SW 1271 (cell line): ENCODE measurements at places on chromosomes 7 and 10.

DNA sequence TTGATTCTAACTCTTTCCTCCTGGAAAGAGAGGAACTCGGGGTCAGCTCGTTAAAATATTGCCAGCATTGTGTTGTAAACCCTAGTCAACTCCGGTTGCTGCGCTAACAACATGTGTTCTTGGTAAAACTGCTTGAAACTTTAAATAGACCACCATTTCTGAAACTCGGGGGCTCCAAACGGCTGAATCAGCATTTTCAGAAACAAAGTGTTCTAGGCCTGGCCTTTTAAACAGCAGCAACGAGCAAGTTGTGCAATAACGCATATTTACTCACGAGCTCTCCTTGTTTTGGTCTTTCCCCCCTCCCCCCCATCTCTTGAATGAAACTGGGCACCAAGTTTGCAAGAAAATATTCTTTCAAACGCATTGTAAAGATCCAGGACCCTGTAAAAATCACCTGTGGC lies 9.2 kb upstream of the GRB10 start:
- DNase-seq = no peak

DNA sequence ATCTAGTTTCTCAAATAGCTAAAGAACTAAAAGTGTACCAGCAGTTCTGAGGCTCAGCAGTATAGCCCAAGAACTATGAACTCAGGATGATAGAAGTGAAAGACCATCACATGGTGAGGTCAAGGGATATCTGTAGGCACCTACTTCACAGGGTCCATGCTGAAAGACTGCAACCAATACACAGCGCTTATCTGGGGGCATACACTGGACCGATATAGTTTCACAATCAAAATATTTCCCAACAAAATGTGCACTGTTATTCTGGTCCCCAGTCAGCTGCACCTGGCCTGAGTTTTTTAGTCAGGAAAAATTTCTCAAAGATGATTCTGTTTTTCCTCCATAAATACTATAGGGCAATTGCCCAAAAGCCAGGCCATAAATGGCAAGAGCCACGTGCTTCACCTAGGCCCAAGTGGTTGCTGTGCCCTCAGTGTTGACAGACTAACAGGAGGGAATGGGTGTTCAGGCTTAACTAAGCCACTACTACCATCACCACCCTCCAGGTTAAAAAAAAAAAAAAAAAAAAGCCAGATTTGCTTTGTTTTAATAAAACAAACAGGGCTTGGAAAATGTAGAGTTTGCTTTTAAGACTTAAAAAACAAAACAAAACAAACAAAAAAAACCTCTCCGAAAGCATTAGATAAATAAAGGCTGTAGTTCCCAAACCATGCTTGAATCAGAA lies 58.5 kb downstream of the OGDH start:
- no peak for DNase-seq

DNA sequence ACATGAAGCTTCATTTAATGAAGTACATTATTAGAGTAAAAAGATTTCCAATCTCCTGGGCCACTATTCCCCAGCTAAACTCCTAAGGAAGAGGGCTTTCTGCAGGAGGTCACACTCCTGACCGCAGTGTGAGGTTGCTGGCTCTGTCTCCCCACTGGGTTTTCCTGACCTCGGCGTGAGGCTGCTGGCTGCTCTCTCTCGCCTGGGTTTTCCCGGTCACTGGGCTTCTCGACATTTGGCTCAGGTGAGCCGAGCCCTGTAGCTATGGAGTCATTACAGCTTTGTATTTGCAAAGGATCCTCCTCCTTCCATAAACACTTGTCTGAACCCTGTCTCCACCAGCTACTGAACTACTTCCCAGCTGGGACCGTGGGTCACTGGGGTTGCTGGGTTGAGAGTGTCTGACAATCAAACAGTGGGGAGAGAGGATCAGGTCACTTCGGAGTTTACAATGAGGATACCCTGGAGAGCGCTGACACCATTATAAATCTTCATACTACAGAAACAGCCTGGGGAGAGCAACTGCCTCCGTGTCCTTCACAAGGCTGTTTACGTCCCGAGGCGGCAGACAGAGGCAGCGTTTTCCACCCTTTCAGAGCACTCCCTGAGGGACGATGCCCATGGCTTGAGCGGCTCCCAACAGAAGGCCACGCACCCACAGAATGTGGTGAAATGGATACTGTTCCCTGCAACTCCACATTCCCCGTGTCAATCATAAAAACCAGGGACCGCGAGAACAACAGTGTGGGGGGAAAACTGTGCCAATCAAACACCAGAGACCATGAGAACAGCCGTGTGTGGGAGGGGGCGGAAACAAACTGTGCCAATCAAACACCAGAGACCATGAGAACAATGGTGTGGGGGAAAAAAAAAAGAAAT lies 226.2 kb downstream of the ZMYND11 start:
- DNase-seq = no peak

DNA sequence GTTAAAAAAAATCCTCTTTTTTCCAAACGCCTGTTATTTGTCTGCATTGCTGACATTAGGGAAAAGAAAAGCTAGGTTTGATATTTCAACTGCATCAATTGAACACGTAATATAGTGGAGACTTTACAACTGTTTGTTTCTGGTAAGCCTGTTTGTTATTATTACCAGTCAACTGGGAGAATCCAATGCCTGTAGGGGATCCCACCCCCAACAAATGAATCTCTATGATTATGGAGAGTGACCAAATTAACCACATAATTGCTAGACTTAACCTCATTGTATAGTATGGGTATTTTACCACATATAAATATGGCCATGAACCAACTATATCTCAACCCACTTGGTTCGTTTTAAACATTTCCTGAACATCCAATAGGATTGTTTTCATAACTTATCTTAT lies 216.1 kb downstream of the TWIST1 start:
- DNase-seq = no peak

GRCh38 chr10:111139567-111139966 lies 62.7 kb downstream of the ADRA2A start:
- DNase-seq = no peak

GRCh38 chr7:47605816-47606575 lies 24.1 kb upstream of the TNS3 start:
- DNase-seq = no peak

GRCh38 chr10:31353574-31353973 lies 34.6 kb downstream of the ZEB1 start:
- no peak for DNase-seq

GRCh38 chr7:117146511-117146910 lies 176.3 kb downstream of the WNT2 start:
- DNase-seq = no peak

- DNase-seq = no peak
These were observed 962.8 kb downstream of the DNAJB9 start for GRCh38 chr7:109532262-109532992.

DNA sequence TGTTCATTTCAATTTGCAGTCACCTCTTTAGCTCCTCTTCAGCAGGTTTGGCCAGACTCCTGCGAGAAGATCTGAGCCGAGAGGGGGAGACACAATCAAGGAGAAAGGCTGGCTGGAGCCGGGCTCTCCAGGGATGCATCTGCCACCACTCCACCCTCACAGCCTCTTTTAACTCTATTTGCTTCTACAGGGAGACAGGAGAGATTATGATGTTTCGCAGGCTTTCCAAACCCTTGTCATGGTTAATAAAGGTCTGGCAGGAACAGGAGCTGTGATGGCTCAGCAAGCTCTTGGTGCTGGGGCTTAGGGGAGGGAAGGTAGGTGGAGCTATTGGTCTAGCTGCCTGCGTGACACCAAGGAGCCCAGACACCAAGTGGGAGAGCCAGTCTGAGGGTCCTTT lies 448.1 kb upstream of the PODXL start:
- DNase-seq = no peak

DNA sequence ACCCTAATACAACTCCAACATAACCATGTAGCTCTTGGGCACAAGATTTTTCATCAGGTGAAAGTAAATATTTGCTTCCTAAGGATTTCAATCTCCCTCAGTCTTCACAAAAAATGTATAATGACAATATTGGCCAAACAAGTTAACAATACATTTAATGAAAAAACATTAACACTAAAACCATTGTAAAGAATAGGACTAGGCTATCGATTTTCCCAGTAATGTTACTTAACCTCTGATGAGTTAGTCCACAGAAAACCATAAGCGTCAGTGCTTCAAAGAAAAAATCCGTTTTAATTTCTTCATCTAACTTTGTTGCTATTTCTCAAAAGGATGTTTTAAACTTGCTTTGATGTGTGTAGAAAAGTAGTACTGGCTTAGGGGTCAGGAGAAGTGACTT lies 1.2 kb downstream of the ZNF33B start:
- DNase-seq = no peak

DNA sequence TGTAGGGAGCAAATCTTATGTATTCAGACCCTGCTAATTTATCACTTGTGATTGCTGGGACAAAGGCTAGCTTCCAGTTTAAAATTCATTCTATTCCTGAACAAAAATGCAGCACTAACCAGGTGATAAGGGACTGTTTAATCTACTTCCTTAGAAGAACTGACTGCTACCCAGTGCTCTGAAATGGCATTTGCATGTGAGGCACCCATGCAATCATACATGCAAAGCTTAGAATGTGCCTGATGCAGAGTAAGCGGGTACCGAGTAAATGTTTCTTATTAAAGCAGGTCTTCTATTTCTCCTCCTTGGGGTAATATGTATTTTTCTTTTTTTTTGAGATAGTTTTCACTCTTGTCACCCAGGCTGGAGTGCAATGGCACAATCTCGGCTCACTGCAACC lies 54.5 kb downstream of the NEURL1 start:
- no peak for DNase-seq

DNA sequence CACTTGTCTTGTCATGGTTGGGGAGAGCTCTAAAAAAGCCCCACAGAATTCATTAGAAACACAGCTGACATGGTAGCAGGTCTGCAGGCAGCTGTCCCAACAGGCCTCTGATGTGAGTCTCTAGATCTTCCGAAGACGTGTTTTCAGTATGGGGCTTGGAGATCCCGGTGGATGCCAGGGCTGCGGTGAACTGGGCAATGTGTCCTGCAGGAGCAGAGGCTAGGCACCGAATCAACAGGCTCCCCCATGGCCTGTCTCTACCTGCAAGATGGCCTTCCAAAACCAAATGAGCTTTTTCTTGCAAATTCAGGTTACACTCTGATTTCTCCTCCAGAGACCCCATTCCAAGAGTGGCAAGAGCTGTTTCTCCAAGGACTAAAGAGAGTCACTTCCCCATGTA lies 2.9 kb downstream of the CPXM2 start:
- no peak for DNase-seq

- DNase-seq = no peak
These were observed 5.2 kb upstream of the KIF5B start for GRCh38 chr10:32061440-32061839.

DNA sequence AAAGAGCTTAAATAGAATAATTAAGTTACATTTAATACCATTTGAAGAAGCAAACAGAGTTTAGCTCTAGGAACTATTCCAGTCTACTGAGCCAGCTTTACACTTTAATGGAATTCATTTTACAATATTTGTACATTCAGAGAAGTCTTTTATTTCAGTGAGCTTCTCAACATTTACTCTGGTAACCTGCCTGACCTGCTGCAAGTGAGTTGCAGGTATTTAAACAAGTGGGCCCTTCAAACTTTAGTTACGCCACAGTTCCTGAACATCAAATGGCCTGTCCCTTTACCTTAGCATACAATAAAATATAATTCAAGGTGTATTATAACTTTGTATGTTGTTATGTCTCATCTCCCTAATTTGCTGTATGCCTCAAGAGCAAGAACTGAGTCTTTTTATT lies 121.6 kb upstream of the SEMA3C start:
- no peak for DNase-seq

GRCh38 chr10:49518982-49519578 lies 19.8 kb downstream of the ERCC6 start:
- no peak for DNase-seq

- DNase-seq = no peak
These were observed 96.6 kb downstream of the SNX10 start for GRCh38 chr7:26388256-26388655.

- no peak for DNase-seq
These were observed 43.9 kb downstream of the CUX1 start for GRCh38 chr7:101861218-101861775.

DNA sequence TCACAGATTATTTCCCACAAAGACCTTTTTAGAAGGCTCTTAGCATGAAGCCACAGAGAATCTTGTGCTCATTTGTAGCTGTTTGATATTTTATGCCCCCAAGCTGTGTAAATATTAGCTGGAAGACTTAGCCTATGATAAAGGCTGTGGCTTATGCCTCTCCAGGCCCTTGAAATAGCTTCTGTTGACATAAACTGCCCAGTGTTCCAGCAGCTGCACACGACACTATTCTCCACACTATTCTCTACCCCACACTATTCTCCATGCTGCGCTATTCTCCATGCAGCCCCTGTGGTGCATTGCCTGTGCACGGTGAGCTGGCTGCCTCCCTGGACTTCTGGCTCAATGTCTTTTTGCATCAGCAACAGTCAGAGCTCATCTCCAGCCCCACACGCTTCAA lies 13.1 kb downstream of the DDC start:
- no peak for DNase-seq

DNA sequence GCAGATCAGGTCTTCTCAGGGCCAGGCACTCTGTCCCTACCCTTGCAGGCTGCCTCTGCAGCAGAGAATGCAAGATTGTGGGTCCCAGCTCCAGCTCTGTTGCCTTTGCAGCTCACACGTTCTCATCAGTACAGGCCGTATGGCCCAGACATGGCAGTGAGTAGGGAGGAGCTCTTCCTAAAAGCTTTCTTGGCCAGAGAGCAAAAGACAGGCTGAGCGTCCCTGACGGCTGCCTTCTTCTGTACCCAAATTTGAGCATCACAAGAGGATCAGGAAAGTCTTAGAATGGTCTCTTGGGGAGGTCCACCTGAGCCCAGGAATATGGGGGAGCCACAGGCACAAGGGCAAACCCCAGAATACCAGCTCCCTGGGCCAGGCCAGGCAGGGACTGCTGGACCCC lies 266.3 kb upstream of the ZMIZ1 start:
- DNase-seq = no peak

DNA sequence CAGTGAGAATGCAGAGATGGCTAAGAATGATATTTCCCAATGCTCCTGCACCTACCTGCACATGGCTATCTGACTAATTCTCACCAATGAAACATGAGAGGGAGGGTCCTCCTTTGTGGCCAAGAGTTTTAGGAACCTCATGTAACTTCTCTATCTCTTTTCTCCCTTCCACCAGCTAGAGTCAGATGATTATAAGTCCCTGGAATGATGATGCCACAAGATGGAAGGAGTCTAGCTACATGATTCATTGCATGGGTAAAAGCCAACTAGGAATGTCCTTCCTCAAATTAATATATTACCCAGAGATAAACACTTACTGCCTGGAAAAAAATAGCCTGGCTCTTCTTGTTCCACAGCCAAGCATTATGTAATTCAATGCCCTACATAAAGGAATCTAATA lies 55.1 kb upstream of the AASS start:
- no peak for DNase-seq

GRCh38 chr10:71810048-71810750 lies 36.9 kb upstream of the VSIR start:
- DNase-seq = no peak

DNA sequence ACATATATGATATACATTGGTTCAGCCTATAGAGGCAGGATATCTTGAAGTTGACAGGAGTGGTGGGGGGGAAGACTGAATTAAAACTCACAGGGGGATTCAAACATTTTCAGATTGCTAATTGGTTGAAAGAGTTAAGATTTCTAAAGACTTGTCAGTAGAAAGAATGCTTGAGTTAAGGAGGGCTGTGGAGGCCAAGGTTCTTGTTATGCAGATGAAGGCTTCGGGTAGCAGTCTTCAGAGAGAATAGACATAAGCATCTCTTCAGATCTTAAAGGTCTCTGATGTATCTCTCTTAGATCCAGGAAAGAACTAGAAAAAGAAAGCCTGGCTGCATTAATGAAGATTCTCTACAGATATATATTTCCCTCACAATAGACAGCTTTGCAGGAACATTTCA lies 209.8 kb upstream of the SEMA3D start:
- no peak for DNase-seq
